Activated CD8-positive, alpha-beta memory T cell treated with anti-CD3 and anti-CD28 coated beads for 1 hour (primary cell): ENCODE measurements at places on chromosomes 3 and 15.

- DNase-seq: no peak
Measured at GRCh38 chr15:63971904-63972303, 74.4 kb downstream of the DAPK2 start.

DNA sequence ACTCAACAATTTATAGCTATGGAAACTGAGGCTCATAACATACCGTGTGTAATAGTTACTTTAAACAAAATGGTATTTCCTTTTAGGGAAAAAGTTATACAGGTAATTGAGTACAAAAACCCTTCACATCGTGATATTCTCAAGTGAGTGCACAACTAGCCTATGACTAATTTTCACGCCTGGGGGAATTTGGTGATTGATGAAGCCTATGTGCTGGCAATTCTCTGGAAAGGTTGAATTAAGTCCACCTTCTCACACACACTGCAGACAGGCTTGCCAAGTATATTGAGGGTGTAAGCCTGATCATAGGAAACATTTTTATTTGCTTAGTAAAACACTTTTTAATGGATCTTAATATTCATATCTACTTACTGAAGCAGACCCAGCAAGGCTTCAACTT lies 41.3 kb upstream of the ROBO2 start:
- DNase-seq: no peak

DNA sequence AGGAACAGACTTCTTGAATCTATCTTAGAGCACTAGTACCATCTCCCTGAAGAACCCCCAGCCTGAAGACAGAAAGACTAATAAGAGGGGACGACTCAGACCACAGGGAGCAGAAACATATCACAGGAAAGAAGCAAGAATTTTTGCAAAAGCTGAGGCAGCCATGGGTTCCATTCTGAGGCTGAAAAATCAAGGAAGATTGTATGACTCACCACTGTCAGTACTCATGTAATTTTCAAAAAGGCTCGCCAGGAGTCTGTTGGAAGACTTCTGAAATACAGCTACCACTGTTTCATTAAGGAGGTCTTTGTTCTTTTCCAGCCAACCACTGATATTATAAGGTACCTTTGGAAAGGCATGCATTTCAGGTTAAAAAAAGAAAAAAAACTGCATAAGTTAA lies 47.5 kb downstream of the MYH15 start:
- DNase-seq: no peak

DNA sequence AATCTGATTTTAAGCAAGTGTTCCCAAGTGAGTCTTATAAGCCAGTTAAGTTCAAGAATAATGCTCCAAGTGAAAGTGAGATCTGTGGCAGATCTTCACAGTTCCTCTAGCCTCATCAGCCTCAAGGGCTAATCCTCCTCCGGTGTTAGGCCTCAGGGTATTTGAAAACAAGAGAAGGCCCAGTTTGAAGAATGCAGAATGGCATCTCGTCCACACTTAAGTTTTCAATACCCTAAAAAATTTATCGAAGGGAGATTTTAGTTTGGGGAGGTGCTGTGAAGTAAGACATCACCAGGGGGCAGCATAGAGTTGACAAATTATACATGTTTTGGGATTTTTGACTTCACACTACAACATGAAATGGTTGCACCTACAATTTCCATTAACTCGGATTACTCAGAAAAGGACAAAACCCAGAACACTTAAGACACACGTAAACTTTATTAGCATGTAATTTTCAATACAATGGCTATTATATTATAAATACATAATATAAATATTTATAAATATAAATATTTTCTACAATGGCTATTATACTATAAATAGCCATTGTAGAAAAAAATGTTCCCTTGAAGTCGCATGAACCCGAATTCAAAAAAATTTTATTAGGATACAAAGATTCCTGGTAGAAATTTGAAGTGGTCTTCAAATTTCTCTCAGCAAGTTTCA lies 2.3 kb upstream of the TMEM266 start:
- DNase-seq: no peak

GRCh38 chr3:58953288-58953687 lies 96.5 kb downstream of the CFAP20DC start:
- no peak for DNase-seq

DNA sequence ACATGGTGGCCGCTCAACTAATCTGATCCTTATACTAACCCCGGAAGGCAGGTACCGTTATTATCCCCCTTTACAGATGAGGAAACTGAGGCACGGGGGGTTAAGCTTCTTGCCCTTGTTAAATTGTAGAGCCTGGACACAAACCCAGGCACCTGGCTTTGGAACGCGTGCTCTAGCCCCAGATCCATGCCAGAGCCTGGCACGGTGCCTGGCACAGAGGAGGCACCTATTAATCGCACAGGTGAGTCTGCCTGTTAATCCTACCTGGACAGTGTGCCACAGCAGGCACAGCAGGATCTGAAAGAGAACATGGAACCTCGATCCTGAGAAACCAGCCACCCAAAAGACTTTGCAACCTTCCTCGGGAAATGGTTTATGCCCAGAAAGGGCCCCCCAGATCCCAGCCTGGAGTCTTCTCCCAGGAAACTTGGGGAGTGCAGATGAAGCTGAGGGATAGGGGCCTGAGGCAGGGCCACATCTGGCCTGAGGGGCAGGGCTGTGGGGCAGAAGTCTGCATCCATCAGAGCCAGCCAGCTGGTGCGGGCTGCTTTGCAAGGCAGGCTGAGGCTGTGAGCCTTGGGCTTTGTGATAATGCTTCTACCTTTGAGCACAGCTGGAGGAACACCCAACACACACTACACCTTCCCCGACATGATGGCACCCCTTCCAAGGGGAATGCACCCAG lies 55.3 kb upstream of the SLC6A1 start:
- DNase-seq: no peak

DNA sequence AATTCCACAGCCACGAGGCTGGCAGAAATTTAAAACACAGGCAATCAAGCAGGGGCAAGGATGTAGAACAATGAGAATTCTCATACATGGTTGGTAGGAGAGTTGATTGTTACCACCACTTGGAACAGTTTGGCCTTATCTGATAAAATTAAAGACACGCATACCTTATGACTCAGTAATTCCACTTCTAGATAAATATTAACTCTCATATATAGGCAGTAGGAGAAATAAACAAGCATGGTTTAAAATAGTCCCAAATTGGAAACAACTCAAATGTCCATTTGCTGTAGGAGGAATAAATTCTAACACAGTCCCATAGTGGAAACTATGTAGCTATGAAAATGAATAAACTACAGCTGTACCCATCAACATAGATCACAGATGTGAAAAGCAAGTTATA lies 42.3 kb upstream of the USP3 start:
- DNase-seq: no peak

DNA sequence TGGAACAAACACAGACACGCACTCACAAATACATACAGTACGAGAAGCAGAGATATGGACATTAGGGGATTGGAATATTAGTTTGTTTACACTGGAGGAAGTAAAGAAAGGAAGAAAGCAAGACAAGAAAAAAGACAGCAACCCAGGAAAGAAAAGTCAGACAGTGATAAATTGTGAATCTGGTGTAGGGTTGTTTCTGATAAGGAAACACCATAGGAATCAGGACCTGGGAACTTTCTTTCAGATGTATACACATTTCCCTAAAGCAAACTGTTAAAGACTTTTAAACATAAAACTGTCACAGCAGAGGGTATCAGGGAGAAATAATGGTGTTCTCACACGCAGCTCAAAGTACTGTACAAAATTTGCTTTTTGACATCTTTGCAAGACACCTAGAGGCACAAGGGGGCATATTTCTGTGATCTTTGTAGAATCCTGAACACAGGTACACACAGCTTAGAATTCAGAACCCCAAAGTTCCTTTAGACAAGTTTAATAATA lies 153.7 kb downstream of the TUSC7 start:
- DNase-seq: no peak
